ENCODE measurements at places on chromosomes 13 and 19. TPM values are rescaled to one million over a fixed set of nuclear protein-coding genes. Genes with fewer than 3 reads are reported as not detected.

OR7D2 gene
- total RNA-seq: not detected

ZNF100 gene
- 3.0 TPM for total RNA-seq

ZNF790 gene
- total RNA-seq: 6.2 TPM

PDX1 gene
- not detected for total RNA-seq

MBD3L3 gene
- not detected for total RNA-seq

CFD gene
- total RNA-seq: 3.5 TPM

EPSTI1 gene
- 0.98 TPM for total RNA-seq

S1PR2 gene
- total RNA-seq: 4.9 TPM

JAK3 gene
- total RNA-seq: 0.85 TPM

RYR1 gene
- 0.14 TPM for total RNA-seq

PSG5 gene
- total RNA-seq: 0.35 TPM

KLK8 gene
- 56.3 TPM for total RNA-seq

DPP9 gene
- 114 TPM for total RNA-seq

PNMA8A gene
- 1.1 TPM for total RNA-seq

SPRED3 gene
- 1.8 TPM for total RNA-seq

LGI4 gene
- total RNA-seq: not detected

KLK12 gene
- 33.1 TPM for total RNA-seq

C13orf42 gene
- not detected for total RNA-seq

Measured in airway epithelial cell (primary cell).